ENCODE measurements at places on chromosomes 12 and 14. TPM values are rescaled to one million over a fixed set of nuclear protein-coding genes. Genes with fewer than 3 reads are reported as not detected.

The MMP19 gene
- 0.28 TPM for total RNA-seq

The TMEM63C gene
- 1.4 TPM for total RNA-seq

The SALL2 gene
- total RNA-seq = under 0.01 TPM

The PZP gene
- total RNA-seq = not detected

The CAPZA3 gene
- total RNA-seq = not detected

Measured in nasal cavity respiratory epithelium epithelial cell of viscerocranial mucosa (primary cell).